NCI-H526 treated with DMSO at 0.1 percent for 48 hours (cell line): ENCODE measurements at places on chromosomes 6 and 20.
A peak's percentile ranks its signal among the peaks of the same experiment; 100 is the strongest.

DNA sequence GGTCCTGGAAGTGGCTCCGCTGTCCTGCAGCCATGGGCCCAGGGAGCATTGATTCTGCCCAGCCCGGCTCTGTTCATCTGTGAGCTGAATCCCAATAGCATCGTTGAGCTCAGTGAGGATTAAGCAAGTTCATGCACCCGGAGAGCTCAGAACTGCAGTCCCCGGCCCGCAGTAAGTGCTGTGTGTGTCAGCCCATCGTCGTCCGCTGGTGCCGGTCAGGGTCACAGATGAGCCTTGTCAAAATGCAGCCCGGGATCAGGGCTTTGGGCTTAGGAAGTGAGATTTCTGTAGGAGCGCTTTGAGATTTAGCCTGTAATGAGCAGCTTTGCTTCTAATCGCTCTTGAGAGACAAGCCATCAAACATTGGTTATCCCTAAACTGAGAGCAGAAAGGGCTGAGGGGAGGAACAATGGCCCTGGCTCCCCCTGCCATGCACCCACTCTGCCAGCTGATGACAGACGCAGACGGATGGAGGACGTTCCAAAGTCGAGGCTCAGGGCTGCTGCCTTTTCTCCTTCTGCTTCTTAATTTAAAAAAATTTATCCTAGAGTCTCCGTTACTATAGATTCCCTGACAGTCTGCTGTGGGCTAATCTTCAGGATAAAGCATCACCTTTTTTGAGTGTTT, 25.6 kb upstream of the SULF2 start:
- no peak for DNase-seq

DNA sequence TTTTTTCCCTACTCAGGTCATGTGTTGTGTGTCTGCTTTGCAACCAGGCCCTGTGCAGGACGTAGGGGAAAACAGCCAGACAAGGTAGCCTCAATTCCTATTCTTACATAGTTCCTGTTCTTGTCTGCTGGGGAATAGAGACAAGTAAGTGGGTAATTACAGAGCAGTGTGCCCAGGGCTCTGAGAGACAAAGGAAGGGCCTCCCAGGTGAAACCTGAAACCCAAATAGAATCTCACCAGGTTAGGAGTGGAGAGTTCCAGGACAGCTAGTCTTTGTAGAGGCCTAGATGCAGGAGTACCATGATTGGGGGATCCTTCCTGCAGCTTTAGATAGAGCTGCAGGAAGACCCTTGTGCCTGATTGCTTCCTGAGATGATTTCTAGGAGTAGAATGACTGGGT, 48.4 kb downstream of the DHX35 start:
- no peak for DNase-seq

- no peak for DNase-seq
Observed at GRCh38 chr20:59966428-59966827, 8.2 kb downstream of the CDH26 start.

- no peak for DNase-seq
Observed at GRCh38 chr20:24236963-24237362, 232.5 kb upstream of the SYNDIG1 start.

DNA sequence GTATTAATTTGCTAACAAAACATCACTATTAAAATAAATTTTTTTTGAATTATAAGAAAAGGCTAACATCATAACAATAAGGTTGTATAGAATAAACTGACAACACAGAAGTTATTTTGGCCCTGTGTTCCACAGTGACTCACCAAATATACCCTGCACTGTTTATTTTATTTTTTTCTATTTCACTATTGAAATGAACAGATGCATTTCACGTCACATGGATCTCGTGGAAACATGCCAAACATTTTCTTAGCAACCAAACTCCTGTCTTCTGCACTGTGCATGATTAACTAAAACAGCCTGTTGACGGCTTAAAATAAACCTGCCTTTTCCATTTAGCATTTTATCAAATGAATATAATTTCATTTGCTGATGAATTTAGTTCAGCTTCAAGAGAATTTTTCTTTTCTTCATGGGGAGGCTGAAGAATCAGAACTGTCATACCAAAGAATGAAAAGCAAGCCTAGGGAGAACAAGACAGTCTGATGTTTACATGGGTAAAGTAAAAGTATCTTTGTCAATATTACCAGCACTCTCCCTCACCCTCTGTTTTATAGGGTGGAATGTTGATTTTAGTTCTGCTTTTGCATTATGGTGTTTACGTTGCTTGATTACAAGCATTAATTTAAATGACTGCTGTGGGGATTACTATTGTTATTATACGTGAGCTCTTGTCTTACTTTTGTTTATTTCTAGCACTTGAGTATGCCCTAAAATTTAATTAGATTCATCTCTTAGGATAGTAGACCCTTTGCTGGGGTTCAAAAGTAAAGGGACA, 115.3 kb downstream of the LCA5 start:
- peak; percentile 66 for DNase-seq

DNA sequence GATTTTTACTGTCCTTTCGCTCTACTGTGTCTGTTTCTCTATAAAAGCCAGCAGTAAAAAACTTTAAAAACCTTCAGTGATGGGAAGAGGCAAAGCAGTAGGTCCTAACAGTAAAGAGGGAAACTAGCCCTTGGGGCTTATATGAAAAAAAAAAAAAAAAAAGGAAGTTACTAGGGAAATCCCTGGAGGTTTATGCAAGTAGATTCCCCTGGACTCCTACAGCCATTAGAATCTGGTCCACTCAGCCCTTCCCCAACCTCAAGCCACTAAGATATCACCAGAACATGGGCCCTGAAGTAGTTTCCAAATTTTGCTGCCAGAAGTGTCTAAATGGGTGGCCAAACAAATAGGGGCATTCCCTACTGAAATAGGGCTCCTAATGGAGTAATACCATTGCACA, 70.5 kb upstream of the HINT3 start:
- no peak for DNase-seq

GRCh38 chr20:19944772-19945459, 72.2 kb upstream of the NAA20 start:
- no peak for DNase-seq

- no peak for DNase-seq
Observed at GRCh38 chr20:61833807-61834610, 231.7 kb downstream of the TAF4 start.

DNA sequence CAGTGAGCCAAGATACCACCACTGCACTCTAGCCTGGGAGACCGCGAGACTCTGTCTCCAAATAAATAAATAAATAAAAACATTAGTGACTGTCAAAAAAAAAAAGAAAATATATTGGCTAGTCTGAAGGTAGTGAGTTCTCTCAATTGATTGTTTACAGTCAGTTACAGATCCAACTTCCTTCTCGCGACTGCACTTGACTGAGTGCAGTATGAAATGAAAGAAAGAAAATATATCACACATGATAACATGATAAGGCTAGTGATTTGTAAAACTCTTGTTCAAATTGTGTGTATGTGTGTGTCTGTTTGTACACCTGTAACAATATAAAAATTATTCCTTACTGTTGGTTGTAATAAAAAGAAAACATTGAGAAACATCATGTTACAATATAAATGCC, 7.9 kb downstream of the R3HDML start:
- no peak for DNase-seq

- DNase-seq = no peak
Observed at GRCh38 chr6:90368001-90368400, 71.4 kb upstream of the BACH2 start.

- no peak for DNase-seq
Observed at GRCh38 chr20:47252879-47253307, 103.6 kb downstream of the ZMYND8 start.

- DNase-seq = no peak
Observed at GRCh38 chr20:41276317-41276751, 41.2 kb downstream of the ZHX3 start.

DNA sequence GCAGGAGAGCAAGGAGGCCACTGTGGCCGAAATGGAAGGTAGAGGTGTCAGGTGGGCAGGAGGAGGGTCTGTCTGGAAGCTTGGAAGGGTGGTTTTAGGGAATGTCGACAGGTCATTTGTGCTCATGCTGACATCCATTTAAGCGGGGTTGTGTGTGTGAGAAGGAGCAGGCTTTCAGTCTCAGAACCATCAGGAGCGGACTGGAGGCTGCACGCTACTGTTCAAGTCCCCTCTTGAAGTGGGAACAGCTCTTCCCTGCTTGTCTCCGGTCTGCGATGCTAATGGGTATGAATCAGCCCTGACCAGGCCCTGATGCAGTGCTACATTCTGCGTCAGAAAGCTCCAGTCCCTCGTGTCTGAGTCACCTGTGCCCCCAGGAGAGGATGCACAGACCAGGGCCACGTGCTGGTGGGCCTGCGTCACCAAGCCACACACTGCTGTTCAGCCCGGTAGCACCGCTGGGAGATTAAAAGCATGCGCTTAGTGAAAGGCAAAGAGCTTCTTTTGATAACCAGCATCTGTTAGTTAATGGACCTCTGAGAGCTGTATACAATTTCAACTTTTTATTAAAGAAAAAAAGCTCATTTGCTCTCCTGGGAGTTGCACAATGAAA, 58.0 kb downstream of the APCDD1L start:
- DNase-seq = no peak

DNA sequence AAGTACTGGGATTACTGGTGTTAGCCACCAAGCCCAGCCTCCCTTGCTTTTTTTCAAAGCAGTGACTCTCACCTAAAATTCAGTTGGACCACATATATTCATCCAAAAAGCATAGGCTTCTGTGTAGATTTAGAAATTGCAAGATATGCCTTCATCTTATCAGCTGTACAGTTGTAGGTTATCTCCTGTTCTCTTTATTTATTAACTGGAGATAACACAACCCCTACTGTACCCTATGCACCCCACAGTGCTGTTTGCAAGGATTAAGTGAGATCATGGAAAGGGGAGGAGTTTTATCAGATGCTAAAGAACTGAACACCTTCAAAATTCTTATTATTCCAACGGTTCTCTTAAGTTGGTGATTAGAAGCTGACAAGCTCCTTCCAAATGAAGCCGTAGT, 164.4 kb upstream of the JARID2 start:
- no peak for DNase-seq

DNA sequence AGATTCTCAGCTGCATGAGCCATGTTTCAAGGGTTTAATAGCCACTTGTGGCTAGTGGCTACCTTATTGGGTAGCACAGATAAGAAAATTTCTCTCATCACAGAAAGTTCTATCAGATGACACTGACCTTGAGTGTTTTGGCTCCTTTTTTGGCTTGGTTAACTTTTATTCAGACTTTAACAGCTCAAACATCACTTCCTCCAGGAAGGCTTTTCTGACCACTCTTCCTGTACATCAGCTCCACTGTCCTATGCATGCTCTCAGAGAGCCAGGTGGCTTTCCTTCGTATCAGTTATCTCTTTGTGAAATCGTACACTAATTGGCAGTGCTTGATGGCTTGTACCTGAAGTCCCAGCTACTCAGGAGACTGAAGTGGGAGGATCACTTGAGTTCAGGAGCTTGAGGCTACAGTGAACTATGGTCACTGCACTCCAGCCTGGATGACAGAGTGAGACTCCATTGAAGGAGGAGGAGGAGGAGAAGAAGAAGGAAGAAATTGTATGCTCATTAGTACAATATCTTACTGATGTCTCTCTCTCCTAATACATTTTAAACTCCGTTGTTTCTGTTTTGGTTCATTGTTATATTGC, 10.7 kb downstream of the MAFB start:
- DNase-seq = no peak

DNA sequence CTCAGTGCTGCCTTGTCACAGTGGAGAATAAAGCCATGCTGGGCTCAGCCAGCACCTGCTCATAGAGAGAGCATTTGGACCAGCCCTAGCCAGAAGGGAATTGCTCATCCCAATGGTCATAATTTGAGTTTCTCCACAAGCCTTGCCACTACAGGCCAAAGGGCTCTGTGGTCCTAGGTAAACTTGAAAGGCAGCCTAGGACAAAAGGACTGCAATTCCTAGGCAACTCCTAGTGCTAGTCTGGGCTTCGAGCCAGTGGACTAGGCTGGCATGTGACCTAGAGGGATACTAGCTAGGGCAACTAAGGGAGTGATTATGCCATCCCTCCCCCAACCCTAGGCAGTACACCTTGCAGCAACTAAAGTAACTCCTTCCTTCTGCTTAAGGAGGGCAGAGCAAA, 516.2 kb downstream of the BCKDHB start:
- no peak for DNase-seq

GRCh38 chr6:131060311-131060710, 2.7 kb downstream of the EPB41L2 start:
- DNase-seq = no peak

DNA sequence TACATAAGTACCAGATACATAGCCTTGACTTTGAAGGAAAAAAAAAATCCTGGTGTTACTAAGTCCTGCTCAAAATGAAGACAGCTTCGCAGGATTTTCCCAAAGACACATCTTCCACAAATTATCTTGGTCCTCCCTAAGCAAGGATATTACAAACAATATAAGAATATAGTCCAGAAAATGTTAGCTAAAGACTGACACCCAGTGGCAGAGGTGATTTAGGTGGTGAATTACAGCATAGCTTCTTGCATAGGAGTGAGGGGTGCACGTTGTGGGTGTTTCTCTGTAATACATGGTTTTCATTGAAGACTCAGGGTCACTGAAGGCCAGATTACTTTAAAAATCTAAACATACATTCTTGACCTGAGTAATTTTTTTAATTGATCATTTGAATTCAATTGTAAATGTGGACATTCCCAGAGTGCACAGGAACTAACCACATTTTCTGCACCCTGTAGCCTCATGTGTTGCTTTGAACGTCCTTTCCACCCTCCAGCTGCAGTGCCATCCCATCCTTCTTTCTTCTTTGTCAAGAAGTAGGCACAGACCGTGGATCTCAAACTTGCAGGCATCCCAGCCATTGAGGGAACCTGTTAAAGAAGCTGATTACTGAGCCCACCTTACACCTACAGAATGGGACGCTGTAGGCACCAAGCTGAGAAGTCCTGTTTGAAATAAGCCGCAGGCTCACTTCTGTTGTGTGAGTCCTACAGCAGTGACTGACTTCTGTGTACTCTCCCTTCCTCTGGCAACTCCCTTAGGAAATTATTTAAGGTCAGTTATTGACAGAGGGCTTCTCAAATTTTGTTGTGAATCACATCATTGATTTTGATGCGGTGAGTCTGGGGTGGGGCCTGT, 102.6 kb downstream of the PERP start:
- peak; percentile 18 for DNase-seq

- DNase-seq = no peak
Observed at GRCh38 chr20:4371623-4372251, 350.0 kb upstream of the PRND start.

DNA sequence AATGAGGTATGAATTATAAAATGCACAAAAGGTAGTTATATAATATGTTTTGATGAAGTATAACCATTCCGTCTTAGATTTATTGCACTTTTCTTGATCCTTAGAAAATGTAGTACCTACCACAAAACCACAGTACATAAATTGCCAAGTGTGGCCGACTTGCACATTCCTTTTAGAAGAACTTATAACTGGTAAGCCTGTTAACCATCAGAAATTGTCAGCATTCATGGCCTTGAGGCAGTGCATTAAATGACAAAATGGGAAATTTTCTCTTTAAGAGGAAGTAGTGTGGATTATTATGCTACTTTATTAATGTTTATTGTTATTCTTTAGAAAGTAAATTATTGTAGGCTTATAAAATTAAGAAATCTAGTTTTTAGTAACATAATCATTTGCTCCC, 29.6 kb downstream of the TAB2 start:
- no peak for DNase-seq
